ENCODE measurements at places on chromosomes 16 and 17. TPM values are rescaled to one million over a fixed set of nuclear protein-coding genes. Genes with fewer than 3 reads are reported as not detected.
A peak's percentile ranks its signal among the peaks of the same experiment; 100 is the strongest.

GRCh38 chr16:67240506-67240905, 6.8 kb downstream of the FHOD1 start:
- no peaks in the 10 kb centered on the region for H3K27me3 ChIP-seq
- DNase-seq: no peak
- peak overlapping the region; percentile 46 for H3K27ac ChIP-seq
- peaks cover 12% of the 10 kb centered on the region for H3K4me1 ChIP-seq
- peaks cover 5% of the 10 kb centered on the region for H3K36me3 ChIP-seq
- H3K4me3 ChIP-seq: no peak overlapping the region

Gene SOX8
- 5.7 TPM for total RNA-seq

Gene SCNN1G
- 0.99 TPM for total RNA-seq

Gene USP6
- total RNA-seq: 0.25 TPM

DNA sequence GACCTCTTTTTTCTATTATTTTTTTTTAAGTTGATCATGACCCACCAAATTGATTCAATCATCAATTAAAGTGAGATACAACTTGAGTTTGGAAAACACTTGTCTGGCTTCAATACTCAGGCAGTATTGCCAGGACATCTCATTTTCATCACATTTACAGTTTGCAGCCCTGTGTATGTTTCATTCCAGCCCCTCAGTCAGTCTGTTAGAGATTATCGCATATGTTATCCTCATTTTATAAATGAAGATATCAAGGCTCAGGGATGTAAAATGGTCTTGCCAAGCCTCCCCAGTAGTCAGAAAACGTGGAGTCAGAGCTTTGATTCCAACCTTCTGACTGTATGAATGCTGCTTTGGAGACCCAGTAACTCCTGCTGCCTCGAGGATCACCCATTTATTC, 87.3 kb upstream of the CACNG3 start:
- peaks cover 2% of the 10 kb centered on the region for H3K4me1 ChIP-seq
- H3K4me3 ChIP-seq: no peak overlapping the region
- no peak for DNase-seq
- H3K27ac ChIP-seq: no peak overlapping the region
- H3K36me3 ChIP-seq: no peaks in the 10 kb centered on the region
- H3K27me3 ChIP-seq: no peaks in the 10 kb centered on the region

All from H1 (cell line).